ENCODE measurements at places on chromosomes 4 and X. TPM values are rescaled to one million over a fixed set of nuclear protein-coding genes. Genes with fewer than 3 reads are reported as not detected.
A peak's percentile ranks its signal among the peaks of the same experiment; 100 is the strongest.

DNA sequence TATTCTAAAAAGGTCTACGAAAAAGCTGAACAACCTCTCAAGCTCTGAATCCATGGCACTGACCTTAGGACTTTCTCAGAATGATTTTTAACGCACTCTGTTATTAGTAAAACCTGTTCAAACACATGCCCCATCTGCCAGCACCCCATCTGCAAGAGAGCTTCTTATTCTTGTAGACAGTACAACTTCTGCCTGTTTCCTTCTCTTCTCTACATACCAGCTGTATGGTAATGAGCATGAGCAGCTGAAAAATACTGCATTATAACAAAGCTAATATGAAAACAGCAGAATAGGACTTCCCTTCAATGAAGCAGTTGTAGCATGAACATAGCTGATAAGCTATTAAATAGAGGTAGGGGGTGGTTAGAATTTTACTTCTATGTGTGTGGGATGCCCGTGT is 167.9 kb downstream of the FBXW7 start:
- no peak for DNase-seq

- DNase-seq, result no peak
Measured at GRCh38 chrX:87518504-87518903, 902 bp downstream of the KLHL4 start.

- peak; percentile 8 for DNase-seq
Measured at GRCh38 chr4:3680656-3681055, 85.5 kb upstream of the ADRA2C start.

GRCh38 chr4:1504595-1505500 is 98.6 kb upstream of the NKX1-1 start:
- no peak for DNase-seq

- no peak for DNase-seq
Measured at GRCh38 chrX:150212672-150213480, 150.2 kb upstream of the MAMLD1 start.

DNA sequence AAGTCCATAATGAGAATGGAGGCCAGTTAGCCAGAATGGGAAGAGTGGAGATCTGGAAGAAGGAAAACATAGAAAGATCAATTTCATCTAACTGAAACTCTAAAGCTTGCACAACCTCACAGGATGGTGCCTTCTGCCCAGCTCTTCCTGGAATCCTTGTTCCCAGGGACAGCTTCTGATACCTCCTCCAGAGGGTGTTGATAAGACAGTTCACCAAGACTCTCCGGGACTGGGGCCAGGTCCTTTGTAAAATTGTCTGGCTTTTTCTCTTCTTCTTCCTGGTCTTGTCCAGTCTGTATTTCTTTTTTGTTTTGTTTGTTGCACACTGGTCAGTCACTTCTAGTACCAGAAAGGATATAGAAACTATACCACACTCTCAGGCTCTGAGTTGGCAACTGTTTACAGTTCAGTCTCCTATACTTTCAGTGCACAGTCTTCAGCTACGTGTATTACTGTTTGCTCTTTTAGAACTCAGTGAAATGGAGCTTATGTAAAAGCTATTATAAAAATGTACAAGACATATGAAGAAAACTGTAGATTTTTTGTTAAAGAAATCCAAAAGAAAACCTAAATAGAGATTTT is 142.8 kb upstream of the RPL34 start:
- DNase-seq, result no peak

- DNase-seq, result no peak
Measured at GRCh38 chr4:164212134-164212533, 541.8 kb upstream of the SMIM31 start.

GRCh38 chrX:130468395-130468923 is 66.7 kb downstream of the RBMX2 start:
- DNase-seq, result no peak

- no peak for DNase-seq
Measured at GRCh38 chrX:67338262-67338661, 205.6 kb upstream of the AR start.

GRCh38 chr4:95300304-95300703 is 248.5 kb downstream of the UNC5C start:
- no peak for DNase-seq

OTOP1 gene
- total RNA-seq, result not detected

ITIH6 gene
- total RNA-seq, result not detected

RWDD4 gene
- 19.3 TPM for total RNA-seq

SLITRK2 gene
- 0.09 TPM for total RNA-seq

Data from H9 (cell line).